Activated effector memory CD4-positive, alpha-beta T cell treated with anti-CD3 and anti-CD28 coated beads, Interleukin-2, amount 50 U/mL, for 16 hours (primary cell): ENCODE measurements at places on chromosomes 16 and 17.

DNA sequence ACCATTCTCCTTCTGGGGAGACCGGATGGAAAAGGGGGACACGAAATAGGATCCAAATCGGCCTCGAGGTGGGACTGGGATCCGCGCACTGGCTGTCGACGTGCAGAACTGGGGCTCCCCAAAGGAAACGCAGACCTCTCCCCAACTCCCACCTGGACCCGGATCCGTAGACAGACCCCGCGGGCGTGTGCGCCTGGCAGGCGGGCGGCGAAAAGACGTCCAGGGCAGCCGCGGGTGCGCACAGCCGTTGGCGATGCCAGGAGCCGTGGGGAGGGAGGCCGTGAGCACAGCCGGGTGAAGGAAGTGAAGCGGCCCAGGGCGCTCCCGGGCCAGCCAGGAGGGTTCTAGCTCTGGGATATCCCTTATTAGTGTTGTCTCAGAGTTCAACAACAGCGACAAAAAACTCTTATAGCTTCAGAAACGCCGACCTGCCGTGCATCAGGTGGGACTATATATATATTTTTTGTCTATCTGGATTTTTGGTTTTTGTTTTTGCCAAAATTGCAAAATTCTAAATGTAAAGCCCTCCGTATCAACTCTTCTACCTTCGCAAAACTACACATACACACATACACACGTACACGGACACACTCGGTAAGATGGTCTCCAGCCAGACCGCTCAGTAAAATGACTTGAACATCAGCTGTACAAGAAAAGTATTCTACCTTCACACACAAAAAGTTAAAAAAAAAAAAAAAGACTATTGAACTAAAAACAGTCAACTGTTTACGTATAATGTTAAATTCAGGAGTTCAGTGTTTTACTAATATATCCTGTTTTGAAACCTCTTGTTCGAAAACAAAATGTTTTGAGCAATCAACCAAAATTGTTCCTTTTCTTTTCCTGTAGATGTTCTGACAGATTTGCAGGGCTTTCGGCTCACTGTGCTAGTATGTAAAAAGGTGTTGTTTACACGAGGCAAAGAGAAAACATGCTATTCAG, 5.2 kb upstream of the AATF start:
- DNase-seq, result peak; percentile 60

DNA sequence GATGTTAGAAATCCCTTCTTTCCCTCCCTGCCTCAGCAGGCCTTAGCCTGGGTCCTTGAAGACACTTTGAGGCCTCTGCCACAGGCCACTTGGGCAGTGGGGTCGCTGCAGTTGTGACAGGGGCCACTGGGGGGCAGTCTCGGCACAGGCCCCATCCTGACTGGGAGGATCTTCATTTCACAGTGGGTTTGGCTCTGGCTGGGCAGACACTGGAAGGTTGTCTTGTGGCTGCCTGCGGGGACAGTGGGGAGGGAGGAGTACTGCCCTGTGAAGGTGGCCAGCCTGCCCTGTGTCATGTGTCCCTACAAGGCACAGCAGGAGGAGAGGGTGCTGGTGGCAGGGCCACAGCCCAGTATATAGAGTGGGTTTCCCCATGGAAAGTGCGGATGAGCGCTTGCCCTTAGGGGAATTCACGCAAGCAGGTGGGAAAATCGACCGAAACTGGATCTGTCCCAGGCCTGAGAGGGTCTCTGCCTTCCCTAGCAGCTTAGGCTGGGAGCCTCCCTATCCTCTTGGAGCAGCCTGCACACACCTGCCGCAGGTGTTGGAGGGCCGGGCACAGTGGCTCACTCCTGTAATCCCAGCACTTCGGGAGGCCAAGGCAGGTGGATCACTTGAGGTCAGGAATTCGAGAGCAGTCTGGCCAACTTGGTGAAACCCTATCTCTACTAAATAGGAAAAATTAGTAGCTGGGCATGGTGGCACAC, 28.8 kb downstream of the GINS2 start:
- DNase-seq, result peak; percentile 86

- peak; percentile 64 for DNase-seq
Observed at GRCh38 chr16:70267516-70267915, 15.8 kb upstream of the EXOSC6 start.

GRCh38 chr16:71917900-71918299, 22.6 kb downstream of the IST1 start:
- DNase-seq, result no peak

- DNase-seq, result no peak
Observed at GRCh38 chr16:84182104-84182503, 4.8 kb downstream of the TAF1C start.

- DNase-seq, result no peak
Observed at GRCh38 chr16:24087891-24088410, 168.2 kb upstream of the CACNG3 start.
